IPS-NIHi11 (cell line): ENCODE measurements at places on chromosomes 4 and X.

GRCh38 chrX:85897362-85898126, 149.8 kb downstream of the CHM start:
- no peak for DNase-seq

DNA sequence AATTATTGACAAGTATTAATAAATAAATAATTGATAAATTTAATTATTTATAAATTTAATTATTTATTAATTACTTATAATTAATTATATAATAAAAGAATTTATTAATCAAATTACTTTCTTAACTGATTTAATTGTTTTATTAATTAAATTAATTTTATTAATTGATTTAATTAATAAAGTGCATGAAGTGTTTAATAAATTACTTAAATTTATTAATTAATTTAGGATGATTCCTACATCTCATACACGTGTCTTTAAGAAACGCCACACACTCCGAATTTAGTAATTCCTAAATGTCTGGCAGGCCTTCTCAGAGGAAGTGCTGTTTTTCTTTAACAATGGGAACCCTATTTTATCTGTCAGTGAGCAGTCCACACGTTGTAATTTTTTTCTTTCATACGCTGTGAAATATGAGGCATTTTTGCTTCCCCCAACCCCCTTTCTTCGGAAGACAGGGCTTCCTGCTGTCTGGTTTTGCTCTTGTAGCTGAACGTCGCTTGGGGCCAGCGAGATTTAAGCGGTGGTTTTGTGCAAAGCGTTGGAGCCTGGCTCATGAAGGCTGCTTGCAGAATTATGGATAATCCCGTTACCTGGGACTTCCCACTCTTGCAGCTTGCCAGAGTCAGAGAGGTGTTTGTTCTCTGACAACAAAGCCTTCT, 46.8 kb downstream of the CRLF2 start:
- no peak for DNase-seq

GRCh38 chr4:5157791-5158770, 106.8 kb downstream of the STK32B start:
- no peak for DNase-seq

GRCh38 chr4:155265113-155265512, 56.7 kb downstream of the NPY2R start:
- DNase-seq: no peak

DNA sequence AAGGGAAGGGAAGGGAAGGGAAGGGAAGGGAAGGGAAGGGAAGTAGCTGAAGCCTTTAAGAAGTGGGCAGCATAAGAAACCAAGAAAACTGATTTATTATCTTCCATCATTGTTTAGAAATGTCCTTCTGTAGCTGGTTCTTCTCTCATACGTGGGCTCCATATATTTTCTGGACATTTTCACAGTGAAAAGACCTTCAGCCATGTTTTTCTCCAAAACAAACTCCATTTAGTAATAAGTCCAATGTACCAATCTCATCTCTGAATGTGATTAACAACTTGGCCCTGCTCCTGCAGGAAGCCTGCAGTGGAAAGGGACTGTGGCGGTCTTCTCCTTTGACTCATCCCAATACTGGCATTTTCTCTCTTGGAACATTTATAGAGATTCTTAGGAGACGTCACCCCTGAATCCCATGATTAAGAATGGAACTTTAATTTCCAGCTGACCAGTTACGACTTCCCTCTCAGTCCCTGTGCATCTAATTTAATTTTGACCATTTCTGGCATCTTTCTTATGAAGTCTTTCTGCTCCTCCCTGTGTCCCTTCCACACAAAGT, 96.6 kb upstream of the GUCY1A1 start:
- DNase-seq: no peak

- DNase-seq: no peak
Observed at GRCh38 chrX:119935215-119935874, 8.2 kb downstream of the NKAP start.

- DNase-seq: no peak
Observed at GRCh38 chrX:7318241-7318640, 170.3 kb upstream of the PUDP start.

GRCh38 chr4:152981842-152982241, 45.7 kb downstream of the FHDC1 start:
- DNase-seq: no peak

GRCh38 chrX:136191171-136191570, 43.8 kb downstream of the FHL1 start:
- no peak for DNase-seq
